ENCODE measurements at places on chromosomes 12 and 14. TPM values are rescaled to one million over a fixed set of nuclear protein-coding genes. Genes with fewer than 3 reads are reported as not detected.

The BRAP gene
- 11.5 TPM for total RNA-seq

The ADAMTS20 gene
- not detected for total RNA-seq

The DAO gene
- total RNA-seq, result not detected

The C12orf50 gene
- not detected for total RNA-seq

The LRP6 gene
- 13.1 TPM for total RNA-seq

The IFI27 gene
- 1.4 TPM for total RNA-seq

The CYP46A1 gene
- total RNA-seq, result not detected

The MIS18BP1 gene
- 33.0 TPM for total RNA-seq

The OR6C2 gene
- total RNA-seq, result not detected

The AICDA gene
- total RNA-seq, result not detected

The KCNH3 gene
- total RNA-seq, result 0.35 TPM

The CELA1 gene
- not detected for total RNA-seq

The DIO2 gene
- total RNA-seq, result 70.4 TPM

The NGB gene
- total RNA-seq, result not detected

The BCAT1 gene
- 87.1 TPM for total RNA-seq
